ENCODE measurements at places on chromosomes 3 and 15.

GRCh38 chr3:4043867-4044575 lies 244.8 kb downstream of the LRRN1 start:
- H3K27me3 ChIP-seq: no peaks in the 10 kb centered on the region
- H3K4me3 ChIP-seq: no peak overlapping the region
- no peaks in the 10 kb centered on the region for H3K4me1 ChIP-seq
- H3K36me3 ChIP-seq: no peaks in the 10 kb centered on the region
- DNase-seq: no peak
- H3K27ac ChIP-seq: no peak overlapping the region

DNA sequence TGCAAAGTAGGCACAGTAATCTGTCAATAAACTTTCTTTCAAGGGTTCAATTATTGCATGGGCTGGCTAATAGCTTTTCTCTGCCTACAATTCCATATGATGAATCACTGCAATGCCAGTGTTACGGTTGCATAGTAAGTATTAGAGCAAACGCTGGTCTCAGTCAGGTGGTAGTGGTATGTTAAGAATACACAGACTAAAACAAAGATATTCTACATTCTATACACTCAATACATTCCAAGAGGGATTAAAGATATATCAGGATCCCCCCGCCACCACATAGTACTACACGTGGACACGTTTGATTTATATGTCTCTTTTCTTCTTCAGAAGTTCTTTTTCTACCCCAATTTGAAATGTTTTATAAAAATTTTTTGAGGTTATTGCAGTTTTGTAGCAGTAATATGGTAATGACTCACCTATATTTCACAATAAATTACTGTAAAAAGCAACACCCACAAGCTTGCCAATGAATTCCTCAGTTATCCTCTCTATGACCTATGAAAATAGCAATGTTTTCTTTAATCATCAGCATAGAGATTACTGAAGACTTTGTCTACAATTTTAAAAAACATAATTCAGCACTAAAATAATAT lies 68.2 kb downstream of the CD200R1L start:
- H3K36me3 ChIP-seq: no peaks in the 10 kb centered on the region
- no peak overlapping the region for H3K27ac ChIP-seq
- H3K27me3 ChIP-seq: no peaks in the 10 kb centered on the region
- H3K4me1 ChIP-seq: peaks cover 31% of the 10 kb centered on the region
- no peak for DNase-seq
- H3K4me3 ChIP-seq: no peak overlapping the region

DNA sequence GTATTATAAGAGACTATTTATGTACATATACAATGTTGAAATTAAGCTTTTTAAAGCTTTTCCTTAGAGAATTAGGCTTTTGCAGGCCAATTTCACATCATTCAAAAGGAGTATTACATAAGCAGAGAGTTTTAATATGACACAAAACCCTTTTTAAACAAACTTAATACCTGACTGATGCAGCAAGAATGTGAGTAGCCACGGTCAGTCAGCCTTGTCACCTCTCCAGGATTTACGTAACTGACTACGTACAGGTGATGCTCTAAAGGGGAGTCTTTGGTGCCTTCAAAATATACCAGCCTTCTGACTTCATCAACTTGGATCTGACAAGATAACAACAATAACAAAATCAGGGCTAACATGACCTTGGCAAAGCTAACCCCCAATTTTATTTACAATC lies 44.2 kb upstream of the IGDCC4 start:
- no peaks in the 10 kb centered on the region for H3K27me3 ChIP-seq
- H3K36me3 ChIP-seq: peaks cover 2% of the 10 kb centered on the region
- no peak overlapping the region for H3K27ac ChIP-seq
- no peak overlapping the region for H3K4me3 ChIP-seq
- H3K4me1 ChIP-seq: no peaks in the 10 kb centered on the region
- no peak for DNase-seq

- H3K27ac ChIP-seq: no peak overlapping the region
- H3K27me3 ChIP-seq: no peaks in the 10 kb centered on the region
- H3K4me3 ChIP-seq: no peak overlapping the region
- peaks cover 3% of the 10 kb centered on the region for H3K4me1 ChIP-seq
- peaks cover 5% of the 10 kb centered on the region for H3K36me3 ChIP-seq
- no peak for DNase-seq
Measured at GRCh38 chr3:37387462-37387861, 213.1 kb upstream of the LRRFIP2 start.

DNA sequence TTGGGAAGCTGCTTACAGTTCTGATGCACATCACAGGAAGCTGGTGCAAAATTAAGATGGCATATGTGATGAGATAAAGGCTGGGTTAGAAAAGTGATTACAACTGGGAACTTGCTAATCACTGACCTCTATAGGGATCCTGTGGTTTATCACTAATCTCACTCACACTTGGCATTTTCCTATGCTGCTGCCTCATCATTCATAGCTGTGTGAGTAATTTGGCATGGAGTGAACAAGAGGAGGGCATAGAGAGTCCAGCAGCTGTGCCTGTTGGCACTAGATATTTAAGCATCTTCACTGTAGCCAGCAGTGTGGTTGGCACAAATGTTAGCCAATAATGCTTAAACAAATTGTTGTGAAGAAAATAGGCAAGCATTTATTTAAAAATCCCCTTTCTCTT lies 217.7 kb upstream of the CGNL1 start:
- no peak overlapping the region for H3K4me3 ChIP-seq
- H3K27me3 ChIP-seq: no peaks in the 10 kb centered on the region
- H3K36me3 ChIP-seq: peaks cover 2% of the 10 kb centered on the region
- peaks cover 14% of the 10 kb centered on the region for H3K4me1 ChIP-seq
- DNase-seq: no peak
- no peak overlapping the region for H3K27ac ChIP-seq

- H3K27me3 ChIP-seq: no peaks in the 10 kb centered on the region
- peaks cover 52% of the 10 kb centered on the region for H3K4me1 ChIP-seq
Measured at GRCh38 chr3:126472277-126473006, 3.2 kb downstream of the ZXDC start.

DNA sequence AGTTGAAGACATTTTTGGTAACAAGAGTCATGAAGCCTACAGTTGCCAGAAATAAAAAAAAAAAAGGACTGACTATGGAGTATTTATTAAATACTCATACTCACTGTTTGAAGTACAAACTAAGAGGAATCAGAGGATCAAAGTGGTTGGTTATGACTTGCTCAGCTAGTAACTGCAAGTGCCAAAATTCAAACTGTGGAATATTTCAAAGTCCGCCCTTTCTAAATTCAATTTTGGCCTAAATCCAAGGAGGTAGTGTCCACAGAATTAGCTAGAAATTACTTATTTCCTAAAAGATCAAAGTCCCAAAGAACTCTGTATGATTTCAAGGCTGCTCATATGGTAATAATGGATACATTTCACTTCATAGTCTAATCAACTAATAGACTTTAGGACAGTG lies 274.5 kb downstream of the ZBTB20 start:
- H3K4me1 ChIP-seq: peaks cover 10% of the 10 kb centered on the region
- no peak overlapping the region for H3K27ac ChIP-seq
- H3K4me3 ChIP-seq: no peak overlapping the region
- H3K27me3 ChIP-seq: no peaks in the 10 kb centered on the region
- DNase-seq: no peak

GRCh38 chr3:180661444-180661843 lies 17.8 kb downstream of the CCDC39 start:
- no peaks in the 10 kb centered on the region for H3K36me3 ChIP-seq
- H3K27ac ChIP-seq: no peak overlapping the region
- no peaks in the 10 kb centered on the region for H3K4me1 ChIP-seq
- no peak for DNase-seq
- no peak overlapping the region for H3K4me3 ChIP-seq

DNA sequence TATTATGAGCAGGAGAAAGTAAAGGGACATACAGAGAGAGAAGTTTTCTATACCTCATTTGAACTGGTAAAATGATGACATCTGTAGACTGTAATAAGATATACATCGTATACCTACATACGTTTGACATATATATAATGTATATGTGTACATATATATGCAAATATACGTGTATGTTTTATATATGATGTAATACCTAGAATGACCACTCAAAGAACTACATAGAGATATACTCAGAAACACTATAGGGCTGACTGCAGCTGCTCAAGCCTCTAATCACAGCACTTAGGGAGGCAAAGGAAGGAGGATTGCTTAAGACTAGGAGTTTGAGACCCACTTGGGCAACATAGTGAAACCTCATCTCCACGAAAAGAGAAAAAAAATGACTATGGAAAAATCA lies 48.5 kb upstream of the MCTP2 start:
- no peak overlapping the region for H3K27ac ChIP-seq
- peaks cover 5% of the 10 kb centered on the region for H3K36me3 ChIP-seq
- DNase-seq: no peak
- no peak overlapping the region for H3K4me3 ChIP-seq

- H3K4me1 ChIP-seq: no peaks in the 10 kb centered on the region
- no peak overlapping the region for H3K4me3 ChIP-seq
- H3K27me3 ChIP-seq: peaks cover 11% of the 10 kb centered on the region
- no peaks in the 10 kb centered on the region for H3K36me3 ChIP-seq
Measured at GRCh38 chr3:130621824-130622223, 104.8 kb downstream of the COL6A6 start.

GRCh38 chr3:168956076-168956475 lies 707.4 kb downstream of the MECOM start:
- DNase-seq: no peak
- H3K27me3 ChIP-seq: no peaks in the 10 kb centered on the region
- H3K36me3 ChIP-seq: no peaks in the 10 kb centered on the region
- H3K4me1 ChIP-seq: no peaks in the 10 kb centered on the region

DNA sequence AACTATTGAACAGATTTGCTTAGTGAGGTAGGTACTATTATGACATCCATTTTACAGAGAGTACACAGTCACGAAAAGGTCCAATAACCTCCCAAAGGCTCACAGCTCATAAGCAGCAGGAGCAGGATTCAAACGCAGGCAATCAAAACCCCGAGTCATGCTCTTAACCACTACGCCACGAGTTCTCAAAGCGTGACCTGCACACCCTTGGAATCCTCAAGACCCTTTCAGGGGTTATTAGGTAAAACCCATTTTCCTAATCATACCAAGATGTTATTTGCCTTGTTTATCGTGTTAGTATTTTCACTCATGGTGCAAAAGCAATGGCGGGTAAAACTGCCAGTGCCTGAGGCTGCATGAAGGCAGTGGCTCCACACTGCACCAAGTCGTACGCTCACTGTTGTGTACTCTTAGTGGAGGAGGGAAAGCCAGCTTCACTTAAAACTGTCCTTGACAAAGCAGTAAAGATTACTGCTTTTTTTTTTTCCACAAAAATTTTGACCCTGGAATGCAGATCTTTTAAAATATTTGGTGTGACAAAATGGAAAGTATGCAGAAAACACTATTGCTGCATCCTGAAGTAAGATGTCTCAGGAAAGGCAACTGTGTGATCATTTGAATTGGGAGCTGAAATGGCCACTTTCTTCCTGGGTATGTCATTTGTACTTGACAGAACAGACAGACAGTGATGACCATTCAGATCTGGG lies 96.1 kb downstream of the IGF2BP2 start:
- H3K4me1 ChIP-seq: no peaks in the 10 kb centered on the region
- no peaks in the 10 kb centered on the region for H3K36me3 ChIP-seq
- peaks cover 33% of the 10 kb centered on the region for H3K27me3 ChIP-seq
- DNase-seq: no peak
- H3K27ac ChIP-seq: no peak overlapping the region

DNA sequence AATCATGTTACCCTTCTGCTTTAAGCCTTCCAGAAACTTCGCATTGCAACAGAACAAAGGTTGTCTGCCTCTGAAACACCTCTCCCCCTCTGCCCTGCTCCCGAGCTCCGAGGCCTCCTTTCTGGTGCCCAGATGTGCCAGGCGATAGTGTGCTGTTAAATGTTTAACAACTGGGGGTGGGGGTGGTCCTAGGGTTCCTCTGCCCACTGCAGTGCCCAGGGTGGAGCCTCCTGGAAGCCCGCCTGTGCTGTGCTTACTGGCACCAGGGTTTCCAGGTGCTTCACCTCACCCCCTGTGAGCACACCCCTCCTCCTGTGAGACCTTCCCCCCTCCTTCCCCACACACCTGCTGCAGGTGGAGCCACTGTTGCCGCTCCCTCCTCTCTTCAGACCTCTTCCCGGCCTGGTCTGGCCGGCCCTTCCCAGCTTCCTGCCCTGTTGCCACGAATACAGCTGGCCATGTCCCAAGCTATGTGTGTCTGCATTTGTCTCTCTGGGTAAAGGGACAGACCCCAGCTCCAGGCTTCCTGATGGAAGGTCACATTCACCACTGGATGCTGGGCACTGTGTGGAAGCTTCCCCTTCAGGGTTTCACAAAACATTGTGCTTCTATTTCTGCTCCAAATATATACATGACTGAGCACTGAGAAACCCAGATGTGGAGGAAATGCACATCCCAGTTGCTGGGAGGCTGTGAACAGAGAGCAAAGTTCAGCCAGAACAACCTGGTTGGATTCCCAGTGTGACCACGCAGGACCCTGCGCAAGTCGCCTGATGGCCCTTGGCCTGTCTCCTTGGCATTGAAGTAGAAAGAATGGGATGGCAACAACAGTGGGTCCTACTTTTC lies 37.2 kb downstream of the MGLL start:
- peaks cover 24% of the 10 kb centered on the region for H3K27me3 ChIP-seq
- DNase-seq: no peak
- no peak overlapping the region for H3K4me3 ChIP-seq

- H3K36me3 ChIP-seq: no peaks in the 10 kb centered on the region
- DNase-seq: no peak
- H3K4me3 ChIP-seq: no peak overlapping the region
- H3K27me3 ChIP-seq: no peaks in the 10 kb centered on the region
- H3K27ac ChIP-seq: no peak overlapping the region
Measured at GRCh38 chr3:99485286-99485685, 153.1 kb upstream of the COL8A1 start.

DNA sequence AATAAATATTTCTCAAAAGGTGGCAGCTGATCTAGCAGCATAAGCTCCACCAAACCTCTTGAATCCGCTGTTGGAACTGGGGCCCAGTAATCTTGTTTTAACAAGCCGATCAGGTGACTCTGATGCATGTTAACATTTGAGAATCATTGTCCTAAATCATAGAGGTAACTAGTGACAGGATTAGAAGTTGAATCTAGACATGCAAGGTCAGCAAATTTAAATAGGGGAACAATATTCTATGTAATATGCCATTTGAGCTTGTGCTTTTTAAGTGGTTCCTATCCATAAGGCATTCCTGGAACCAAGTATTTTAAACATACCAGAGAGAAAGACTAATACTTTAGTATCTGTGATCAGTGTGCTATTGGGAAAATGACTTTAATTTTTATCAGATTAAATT lies 412.8 kb downstream of the PYDC2 start:
- H3K4me3 ChIP-seq: no peak overlapping the region
- no peak for DNase-seq
- no peaks in the 10 kb centered on the region for H3K4me1 ChIP-seq
- no peaks in the 10 kb centered on the region for H3K27me3 ChIP-seq
- no peak overlapping the region for H3K27ac ChIP-seq
